Common myeloid progenitor, CD34-positive (primary cell): ENCODE measurements at places on chromosomes 4 and X.

DNA sequence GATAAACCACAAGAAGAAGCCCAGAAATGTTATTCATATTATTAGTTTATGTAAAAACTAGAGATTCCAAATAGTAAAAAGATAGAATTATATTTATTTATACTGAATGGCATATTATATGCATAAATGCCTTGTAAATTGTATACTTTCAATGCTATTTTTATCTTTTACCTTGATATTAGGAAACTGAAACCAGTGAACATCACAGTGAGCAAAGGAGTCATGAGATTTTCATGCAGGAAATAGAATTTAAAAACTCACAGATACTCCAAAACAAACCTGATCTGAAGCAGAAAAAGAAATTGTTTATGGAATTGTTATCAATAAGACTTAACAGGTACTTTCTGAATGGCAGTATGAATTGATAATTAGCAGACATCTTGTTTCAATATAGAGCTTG is 207.3 kb upstream of the CENPE start:
- DNase-seq = no peak

GRCh38 chrX:99077099-99077498 is 1333.0 kb downstream of the PCDH19 start:
- DNase-seq = no peak

- DNase-seq = peak; percentile 90
These were observed 433 bp downstream of the MMAA start for GRCh38 chr4:145619639-145619996.

- DNase-seq = no peak
These were observed 156.7 kb upstream of the EOLA2 start for GRCh38 chrX:150094996-150095395.

GRCh38 chr4:64781737-64782326 is 372.6 kb upstream of the TECRL start:
- DNase-seq = peak; percentile 26

GRCh38 chr4:73653695-73654106 is 33.5 kb upstream of the RASSF6 start:
- peak; percentile 67 for DNase-seq

GRCh38 chrX:55522596-55523276 is 33.1 kb upstream of the USP51 start:
- no peak for DNase-seq

DNA sequence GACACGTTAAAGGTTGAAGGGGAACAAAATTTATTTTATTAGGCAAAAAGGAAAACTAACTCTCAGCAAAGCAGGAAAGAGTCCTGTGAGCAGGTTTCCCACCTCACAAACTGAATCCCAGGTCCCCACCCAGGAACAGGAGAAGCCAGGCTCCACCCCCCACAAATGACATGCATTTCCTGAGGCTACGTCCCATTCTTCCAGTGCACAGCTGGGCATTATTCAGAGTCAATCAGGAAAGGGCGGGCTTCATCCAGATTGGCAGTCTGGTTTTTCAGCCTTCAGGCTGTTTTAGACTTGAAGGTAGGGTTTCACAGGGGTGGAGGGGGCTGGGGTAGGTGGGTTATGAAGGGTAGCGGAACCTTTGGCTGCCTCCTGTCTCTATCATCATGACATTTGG is 11.9 kb upstream of the ASIC5 start:
- DNase-seq = no peak

DNA sequence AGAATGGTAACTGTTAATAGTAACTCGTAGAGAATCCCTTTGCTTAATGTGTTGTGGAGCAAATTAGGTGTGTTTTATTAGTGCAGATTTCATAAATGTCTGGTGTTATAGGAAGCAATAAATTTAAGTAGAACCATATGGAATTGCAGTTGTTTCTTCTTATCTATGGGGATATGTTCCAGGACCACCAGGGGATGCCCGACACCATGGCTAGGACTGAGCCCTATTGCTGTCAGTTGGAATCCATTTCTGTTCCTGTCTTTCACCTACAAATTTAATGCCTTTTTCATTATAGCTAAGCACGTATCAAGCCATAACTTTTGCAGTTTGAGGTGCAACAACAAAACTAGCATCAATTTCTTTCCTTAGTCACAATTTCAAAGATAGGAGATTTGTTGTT is 72.5 kb downstream of the DDIT4L start:
- no peak for DNase-seq

DNA sequence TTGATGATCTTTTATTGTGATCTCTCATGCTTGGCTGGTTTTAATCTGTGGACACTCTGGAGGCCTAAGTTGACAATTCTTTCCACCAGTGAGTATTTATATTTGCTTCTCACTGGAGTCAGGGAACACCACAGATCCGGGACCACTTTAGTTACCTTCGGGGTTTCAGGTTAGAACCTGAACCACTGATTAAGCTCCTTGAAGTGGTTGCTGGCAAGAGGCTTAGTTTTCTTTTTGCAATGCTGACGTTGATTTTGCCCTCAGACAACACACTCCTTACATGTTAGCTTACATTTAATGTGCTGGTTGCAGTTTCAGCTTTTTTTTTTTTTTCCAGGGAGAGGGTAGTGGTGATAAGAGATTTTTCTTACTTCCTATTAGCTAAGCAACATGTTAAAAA is 10.5 kb upstream of the ZNF330 start:
- DNase-seq = no peak

- no peak for DNase-seq
These were observed 922.2 kb upstream of the POU3F4 start for GRCh38 chrX:82585868-82586267.

GRCh38 chrX:149298111-149298510 is 207.0 kb downstream of the IDS start:
- DNase-seq = no peak

- no peak for DNase-seq
These were observed 53.4 kb downstream of the HMX1 start for GRCh38 chr4:8818063-8818881.

DNA sequence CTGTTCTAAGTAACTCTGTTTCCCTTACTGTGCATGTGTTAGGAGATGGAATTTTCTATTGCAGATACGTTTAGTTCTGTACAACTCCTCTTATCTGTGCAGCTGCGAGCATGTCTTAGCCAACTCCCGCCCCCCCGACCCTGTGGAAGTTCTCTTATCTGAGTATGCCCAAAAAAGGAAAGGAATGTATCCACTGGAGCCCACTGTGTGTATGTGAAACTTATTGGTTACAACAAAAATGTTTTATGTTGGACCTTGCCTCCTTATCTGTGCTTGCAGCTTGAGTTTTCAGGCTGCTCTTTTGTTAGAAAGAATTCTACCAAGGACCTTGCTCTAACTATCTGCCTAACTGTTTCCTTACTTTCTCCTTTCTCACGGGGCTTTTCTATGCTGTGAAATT is 24.2 kb upstream of the DCAF8L2 start:
- DNase-seq = peak; percentile 0

GRCh38 chr4:100517864-100518341 is at the start of gene EMCN:
TSS of gene EMCN (minus strand) at chr4:100518022. CDS start at chr4:100517914, 108 bp downstream.
- DNase-seq = no peak

GRCh38 chr4:88962396-88962795 is 94.6 kb downstream of the FAM13A start:
- DNase-seq = no peak

DNA sequence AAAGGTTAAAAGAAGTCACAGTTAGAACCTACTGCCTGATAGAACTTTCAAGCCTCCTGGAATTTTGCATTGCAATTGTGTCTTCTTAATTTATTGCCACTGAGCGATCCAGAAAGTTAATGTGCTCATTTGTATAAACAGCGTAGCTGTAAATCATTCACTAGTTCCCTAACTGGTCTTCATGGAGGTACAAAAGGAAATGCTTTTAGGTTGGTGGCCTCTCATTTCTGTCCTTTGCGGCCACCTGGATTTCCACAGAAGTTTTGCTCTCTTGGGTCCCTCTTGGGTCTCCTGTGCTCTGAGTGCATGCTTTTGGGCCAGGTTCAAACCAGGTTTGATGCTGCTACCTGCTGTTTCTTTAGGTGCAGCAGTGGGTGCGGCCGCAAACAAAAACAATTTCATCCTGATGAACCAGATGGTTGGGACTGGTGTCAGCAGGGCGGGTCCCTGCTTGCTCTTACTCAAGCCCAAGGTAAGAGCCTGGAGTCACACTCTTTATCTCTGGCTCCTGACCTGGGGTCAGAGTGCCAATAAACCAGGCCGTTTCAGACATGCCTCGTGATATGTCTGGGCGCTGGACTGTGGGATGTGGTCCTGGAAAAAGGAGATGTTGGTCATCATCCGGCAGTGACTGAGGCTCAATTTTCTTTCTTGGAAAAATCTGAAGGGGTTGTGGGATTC is 270.1 kb downstream of the PTTG2 start:
- peak; percentile 47 for DNase-seq

- no peak for DNase-seq
These were observed 4.6 kb upstream of the IDUA start for GRCh38 chr4:982291-982690.

DNA sequence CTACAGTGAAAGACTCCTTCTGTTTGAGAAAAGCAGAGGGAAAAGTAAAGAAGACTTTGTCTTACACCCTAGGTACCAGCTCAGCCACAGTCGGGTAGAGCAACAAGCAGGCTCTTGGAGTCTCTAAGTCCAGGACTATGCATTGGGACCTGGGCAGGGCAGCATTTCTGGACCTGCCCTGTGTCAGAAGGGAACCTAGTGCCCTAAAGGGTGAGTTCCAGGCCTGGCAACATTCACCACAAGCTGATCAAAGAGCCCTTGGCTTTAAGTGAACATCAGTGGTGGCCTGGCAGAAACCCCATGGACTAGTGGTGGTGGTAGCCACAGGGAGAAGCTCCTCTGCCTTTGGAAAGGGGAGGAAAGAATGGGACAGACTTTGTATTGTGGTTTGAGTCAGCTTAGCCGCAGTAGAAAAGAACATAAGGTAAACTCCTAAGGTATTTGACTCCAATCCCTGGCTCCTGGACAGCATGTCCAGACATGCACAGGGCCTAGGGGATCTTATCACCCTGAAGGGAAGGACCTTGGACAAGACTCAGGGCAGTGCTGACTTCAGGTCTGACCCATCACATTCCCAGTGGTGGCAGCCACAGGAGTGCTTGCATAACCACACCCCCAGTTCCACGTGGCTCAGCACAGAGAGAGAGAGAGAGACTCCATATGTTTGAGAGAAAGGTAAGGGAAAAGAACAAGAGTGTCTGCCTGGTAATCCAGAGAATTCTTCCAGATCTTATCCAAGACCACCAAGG is 32.6 kb downstream of the CCDC158 start:
- no peak for DNase-seq

DNA sequence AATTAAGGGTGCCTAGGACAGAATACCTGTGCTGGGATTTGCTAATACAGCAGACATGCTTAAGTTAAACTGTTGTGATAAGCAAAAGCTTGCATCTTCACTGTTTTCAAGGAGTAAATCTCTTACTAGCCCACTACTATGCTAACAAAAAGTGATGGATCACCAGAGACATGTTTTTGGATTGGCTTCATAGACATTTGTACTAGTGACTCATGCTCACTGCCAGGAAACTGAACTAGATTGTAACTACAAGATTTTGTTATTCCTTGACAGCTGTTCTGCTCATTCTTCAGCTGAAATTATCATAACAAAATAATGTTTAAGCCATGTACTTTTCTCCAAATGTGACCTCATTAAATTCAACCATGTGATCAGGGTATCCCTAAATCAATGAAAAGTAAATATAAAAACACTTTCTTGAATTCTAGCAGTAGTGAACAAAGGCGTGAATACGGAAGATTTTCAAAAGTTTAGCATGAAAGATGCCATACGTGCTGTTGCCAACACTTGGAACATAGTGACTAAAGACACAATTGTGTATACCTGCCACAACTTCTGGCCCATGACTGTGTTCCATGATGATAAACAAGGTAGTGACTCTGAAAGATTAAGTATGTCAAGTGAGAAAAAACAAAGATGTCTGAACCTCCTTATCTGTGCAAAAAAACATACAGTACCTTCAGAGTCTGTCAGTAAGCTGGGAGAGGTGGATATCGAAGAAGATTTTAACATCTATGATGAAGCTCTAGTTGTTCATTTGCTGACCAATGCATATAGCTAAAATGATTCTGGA is 154.0 kb downstream of the BTC start:
- peak; percentile 73 for DNase-seq

- no peak for DNase-seq
These were observed 216.2 kb downstream of the CEP135 start for GRCh38 chr4:56164907-56165306.

- DNase-seq = no peak
These were observed 278.6 kb upstream of the GNPDA2 start for GRCh38 chr4:45004847-45005565.

GRCh38 chr4:78870056-78870455 is 69.2 kb downstream of the PAQR3 start:
- DNase-seq = no peak

DNA sequence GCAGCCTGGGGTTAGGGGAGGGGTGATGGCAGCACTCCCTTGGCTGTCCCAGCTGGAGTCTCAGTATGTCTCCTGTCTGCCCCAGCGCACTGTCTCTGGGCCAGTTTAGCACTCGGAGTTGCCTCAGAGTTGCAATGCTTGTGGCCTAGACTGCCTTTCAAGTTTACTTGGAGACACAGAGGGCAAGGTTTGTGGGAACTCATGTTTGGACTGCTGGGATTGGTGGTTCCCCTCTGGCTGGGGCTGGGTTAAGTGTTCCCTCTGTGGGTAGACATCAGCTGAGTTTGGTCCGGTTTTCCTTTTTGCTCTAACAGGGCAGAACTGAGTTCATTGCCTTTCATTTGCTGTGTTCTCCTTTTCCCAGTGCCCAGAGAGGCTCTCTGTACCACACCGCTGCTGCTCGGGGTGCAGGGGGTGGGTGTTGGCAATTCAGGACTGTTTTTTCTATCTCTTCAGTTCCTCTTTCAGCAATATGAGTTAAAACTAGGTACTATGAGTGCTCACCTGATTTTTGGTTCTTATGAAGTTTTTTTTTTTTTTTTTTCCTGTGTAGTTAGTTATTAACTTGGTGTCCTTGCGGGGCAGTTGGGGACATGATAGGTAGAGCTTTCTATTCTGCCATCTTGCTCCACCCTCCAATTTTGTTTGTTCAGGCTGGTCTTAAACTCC is 17.2 kb downstream of the RAB33B start:
- DNase-seq = no peak

- DNase-seq = no peak
These were observed 97.0 kb downstream of the AFAP1 start for GRCh38 chr4:7842384-7843279.

- peak; percentile 36 for DNase-seq
These were observed 103.5 kb downstream of the LDB2 start for GRCh38 chr4:16794816-16795445.

- no peak for DNase-seq
These were observed 64.7 kb downstream of the RBM47 start for GRCh38 chr4:40564815-40565483.

- no peak for DNase-seq
These were observed 34.1 kb upstream of the SCML1 start for GRCh38 chrX:17703201-17703600.

DNA sequence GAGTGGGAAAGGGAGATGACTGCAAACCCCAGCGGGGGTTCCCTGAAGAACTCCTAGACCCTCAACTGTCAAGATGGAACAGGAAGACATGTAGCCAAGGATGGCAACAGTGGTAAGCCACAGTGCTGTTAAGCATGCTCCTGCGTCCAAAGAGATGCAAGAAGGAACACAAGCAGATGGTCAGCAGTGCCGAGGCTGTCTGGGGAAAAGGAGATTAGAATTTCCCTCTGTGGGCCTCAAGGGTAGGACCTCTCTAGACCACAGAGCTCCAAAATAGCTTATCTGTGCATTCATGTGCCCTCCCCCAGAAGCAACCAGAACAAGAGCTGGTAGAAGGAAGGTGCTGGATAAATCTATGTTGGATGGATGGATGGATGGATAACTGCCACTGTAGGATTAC is 82.0 kb upstream of the CPEB2 start:
- peak; percentile 68 for DNase-seq

GRCh38 chr4:185352741-185353140 is 43.0 kb downstream of the LRP2BP start:
- DNase-seq = no peak

GRCh38 chrX:110745288-110745687 is 50.3 kb downstream of the CHRDL1 start:
- DNase-seq = no peak
